ENCODE measurements at places on chromosomes 2 and 18.
A peak's percentile ranks its signal among the peaks of the same experiment; 100 is the strongest.

GRCh38 chr2:181683518-181684453, 3.5 kb upstream of the NEUROD1 start:
- no peak for DNase-seq

- no peak for DNase-seq
Observed at GRCh38 chr2:215366440-215367032, 54.7 kb downstream of the ATIC start.

DNA sequence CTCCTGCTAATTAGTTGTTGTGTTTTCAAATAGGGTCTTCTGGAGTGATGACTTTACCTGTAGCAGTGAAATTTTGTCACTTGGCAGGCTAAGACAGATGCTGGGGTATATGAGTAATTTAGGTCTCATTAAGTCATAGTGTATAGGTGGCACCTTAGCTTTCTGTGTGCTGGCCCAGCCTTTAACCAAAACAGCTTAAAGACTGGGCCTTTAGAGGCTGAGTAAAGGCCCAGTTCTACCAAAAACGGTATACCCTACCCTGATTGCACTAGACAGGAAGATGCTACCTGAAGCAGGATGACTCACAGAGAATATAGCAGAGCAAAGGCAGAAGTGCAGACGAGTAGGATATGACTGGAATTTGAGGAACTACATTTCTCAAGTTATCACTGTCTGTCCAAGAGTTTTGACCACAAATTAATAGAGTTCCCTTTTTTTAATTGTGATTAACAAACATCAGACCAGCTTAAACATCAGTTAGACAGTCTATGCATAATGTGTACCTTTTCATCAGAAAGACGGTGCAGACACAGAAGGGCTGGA, 337.9 kb upstream of the SALL3 start:
- DNase-seq = no peak

GRCh38 chr2:99682275-99683060, 192.7 kb upstream of the REV1 start:
- no peak for DNase-seq

DNA sequence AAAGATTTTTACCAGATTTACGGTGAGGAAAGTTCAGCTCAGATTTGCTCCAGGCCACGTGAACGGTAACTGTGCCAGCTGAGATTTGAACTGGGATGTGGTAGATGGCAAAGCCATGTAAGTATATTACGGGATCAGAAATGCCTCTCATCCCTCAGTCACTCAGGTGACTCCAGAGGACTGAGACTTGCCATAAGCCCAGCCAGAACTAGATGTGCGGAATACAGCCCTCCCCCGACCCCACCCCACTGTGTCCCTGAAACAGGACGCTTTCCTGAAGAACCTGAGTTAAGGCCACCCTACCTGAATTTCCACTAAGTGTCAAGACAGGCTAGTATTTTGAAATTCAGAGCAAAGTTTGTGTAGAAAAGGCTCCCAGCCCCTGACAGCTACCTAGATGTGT, 1.3 kb upstream of the FHL2 start:
- DNase-seq = no peak

DNA sequence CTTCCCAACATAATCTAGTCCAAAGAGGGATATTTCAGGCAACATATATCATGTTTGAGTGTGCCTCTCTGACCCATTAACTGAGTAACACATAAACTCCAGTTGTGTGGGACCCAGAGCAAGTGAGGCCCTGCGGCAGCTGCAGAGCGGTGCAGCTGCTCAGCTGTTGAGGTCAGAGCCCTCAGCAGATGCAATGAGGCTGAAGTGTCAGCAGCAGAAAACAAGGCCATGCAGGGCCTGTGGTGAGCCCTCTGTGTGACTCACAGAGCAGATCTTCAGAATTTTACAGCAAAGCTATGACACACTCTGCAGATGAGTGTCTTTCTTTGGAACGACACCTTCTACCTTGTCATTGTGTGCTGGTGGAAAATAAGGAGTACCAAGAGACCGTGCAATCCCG, 168.5 kb downstream of the CBLN2 start:
- DNase-seq = no peak

GRCh38 chr18:54358495-54359040, 862 bp downstream of the C18orf54 start:
- no peak for DNase-seq

- no peak for DNase-seq
Observed at GRCh38 chr2:75833386-75833785, 122.7 kb upstream of the GCFC2 start.

DNA sequence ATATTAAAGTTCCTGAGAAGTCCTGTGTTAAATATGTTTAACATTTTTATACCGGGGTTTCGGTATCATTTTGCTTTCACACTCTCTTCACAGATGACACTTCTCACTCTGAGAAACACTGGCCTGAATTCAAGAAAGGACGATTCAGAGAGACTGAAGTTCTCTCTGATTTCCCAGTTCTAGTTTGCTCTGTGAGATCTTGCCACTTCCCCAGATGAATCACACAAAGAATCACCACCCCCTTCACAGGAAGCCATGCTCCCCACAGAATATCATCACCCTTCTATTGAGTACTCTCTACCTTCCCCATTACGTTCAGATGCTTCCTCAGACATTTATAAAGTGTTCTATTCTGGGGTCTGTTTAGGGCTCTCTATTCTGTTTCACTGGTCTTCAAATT, 16.1 kb upstream of the CD207 start:
- peak; percentile 44 for DNase-seq

DNA sequence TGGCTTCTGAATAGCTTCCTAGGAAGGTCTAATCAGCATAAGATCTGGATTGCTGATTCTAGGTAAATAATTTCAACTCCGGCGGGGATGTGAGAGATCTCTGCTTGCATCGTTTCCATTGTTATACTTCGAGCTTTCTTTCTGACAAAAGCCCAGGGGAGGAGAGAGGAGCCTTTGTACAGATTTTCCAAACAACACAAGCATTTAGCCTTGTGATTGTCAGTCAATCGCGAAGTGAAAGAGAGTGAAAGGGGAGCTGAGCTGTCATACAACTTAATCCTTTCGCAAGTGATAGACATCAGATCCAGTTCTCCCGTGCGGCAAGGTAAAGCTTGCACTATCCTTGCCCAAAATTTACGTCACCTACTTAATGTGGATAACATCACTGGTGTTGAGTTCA, 26.2 kb downstream of the RALB start:
- DNase-seq = no peak

GRCh38 chr18:77765468-77765867, 515.8 kb downstream of the GALR1 start:
- no peak for DNase-seq

GRCh38 chr18:4068552-4069158, 386.5 kb downstream of the DLGAP1 start:
- DNase-seq = peak; percentile 24

DNA sequence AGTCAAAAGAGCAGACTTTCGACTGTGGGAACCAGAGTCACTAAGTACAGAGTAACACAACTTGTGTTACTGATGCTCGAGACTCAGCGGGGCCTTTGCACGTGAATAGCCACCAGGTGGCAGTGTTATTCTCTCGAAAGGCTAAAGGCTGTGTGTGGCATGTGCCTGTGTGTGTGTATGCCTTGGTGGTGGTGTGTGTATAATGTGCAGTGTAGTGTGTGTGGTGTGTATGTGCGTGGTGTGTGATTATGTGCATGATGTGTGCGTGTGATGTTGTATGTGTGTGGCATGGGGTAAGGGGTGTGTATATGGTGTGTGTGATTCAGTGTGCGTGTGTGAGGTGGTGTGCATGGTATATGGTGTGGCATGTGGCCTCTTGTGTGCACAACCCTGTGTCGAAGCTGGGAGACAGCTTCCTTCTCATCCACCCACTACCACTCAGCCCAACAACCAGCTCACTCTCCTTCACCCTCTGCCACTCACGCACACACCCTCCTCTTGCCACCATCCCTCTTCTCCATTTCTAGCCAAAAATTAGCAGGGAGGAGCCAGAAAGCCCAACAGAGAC, 83.0 kb upstream of the ZNF532 start:
- no peak for DNase-seq

DNA sequence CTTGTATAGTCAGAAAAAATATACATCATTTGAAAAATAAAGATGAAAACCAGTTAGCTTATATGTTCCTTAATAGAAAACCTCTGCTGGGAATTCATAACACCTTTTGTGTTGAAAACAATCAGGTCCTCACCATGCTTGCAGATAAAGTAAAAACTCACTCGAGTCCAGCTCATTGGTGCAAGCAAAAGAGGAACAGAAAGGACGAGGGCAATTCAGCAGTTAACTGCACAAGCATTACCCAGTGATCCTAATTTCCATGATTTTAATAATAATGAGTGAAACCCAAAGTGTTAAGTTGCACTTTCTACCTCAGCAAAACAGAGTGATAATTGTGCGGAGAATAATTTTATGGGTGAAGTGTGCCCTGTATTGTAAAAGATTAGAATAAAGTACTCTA, 839.9 kb downstream of the BCL11A start:
- DNase-seq = no peak

DNA sequence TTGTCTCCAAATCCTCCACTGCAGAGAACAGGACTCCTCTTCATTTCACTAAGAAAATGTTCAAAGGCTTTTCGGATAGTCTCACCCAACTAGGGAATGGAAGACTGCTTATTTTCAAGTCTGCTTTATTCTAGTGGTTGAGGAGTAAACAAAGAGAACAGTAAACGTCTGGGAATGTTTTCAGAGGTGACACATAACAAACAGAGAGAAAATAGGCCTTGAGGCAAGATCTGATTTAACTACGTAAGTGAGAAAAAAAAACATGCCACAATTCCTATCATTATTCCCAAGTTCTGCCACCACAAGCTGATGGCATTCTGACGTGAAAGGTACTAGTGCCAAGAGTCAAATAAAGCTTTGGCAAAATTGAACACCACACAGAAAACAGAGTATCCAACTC, 16.7 kb upstream of the WIPF1 start:
- no peak for DNase-seq

GRCh38 chr2:70927138-70927537, 8.6 kb upstream of the ATP6V1B1 start:
- no peak for DNase-seq

GRCh38 chr2:59223742-59224141, 982.6 kb upstream of the FANCL start:
- DNase-seq = no peak

DNA sequence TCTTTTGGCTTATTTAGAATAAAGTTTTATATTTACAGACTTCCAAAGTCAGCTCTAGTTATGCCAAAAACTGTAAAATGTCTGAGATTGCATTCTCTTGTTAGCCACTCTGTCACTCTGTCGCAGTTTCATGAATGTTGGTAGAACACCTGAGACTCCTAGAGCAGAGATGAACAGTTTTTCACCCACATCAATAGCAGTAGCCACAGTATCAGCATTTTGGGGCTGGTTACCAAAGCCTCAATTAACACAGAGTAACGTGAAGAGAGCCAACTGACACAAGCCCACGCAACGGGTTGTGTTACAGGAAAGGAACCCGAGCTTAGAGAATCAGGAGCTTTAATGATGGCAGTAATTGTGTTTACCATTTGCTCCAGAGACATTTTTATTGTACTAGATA, 443.0 kb upstream of the SLC39A10 start:
- DNase-seq = no peak

DNA sequence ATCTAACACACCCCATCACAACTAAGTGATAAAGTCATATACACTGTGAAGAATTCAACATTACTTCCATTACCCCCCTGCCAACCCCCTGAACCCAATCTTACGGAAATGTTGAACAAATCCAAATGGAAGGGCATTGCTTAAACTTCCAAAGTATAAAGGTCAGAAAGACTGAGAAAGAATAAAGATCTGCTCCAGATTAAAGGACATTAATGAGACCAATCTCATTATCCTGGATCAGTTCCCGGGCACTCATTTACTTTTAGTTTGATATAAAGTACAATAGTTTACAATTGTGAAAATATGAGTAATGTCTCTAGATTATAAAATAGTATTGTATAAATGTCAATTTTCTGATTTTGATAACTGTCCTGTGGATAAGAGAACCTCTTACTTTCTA, 229.4 kb downstream of the PID1 start:
- DNase-seq = no peak

- no peak for DNase-seq
Observed at GRCh38 chr2:233278921-233279320, 27.4 kb downstream of the ATG16L1 start.

GRCh38 chr2:159564081-159564480, 52.3 kb downstream of the BAZ2B start:
- DNase-seq = no peak

- no peak for DNase-seq
Observed at GRCh38 chr2:235603659-235604058, 109.8 kb downstream of the AGAP1 start.

- no peak for DNase-seq
Observed at GRCh38 chr2:73700131-73700611, 37.0 kb downstream of the TPRKB start.

DNA sequence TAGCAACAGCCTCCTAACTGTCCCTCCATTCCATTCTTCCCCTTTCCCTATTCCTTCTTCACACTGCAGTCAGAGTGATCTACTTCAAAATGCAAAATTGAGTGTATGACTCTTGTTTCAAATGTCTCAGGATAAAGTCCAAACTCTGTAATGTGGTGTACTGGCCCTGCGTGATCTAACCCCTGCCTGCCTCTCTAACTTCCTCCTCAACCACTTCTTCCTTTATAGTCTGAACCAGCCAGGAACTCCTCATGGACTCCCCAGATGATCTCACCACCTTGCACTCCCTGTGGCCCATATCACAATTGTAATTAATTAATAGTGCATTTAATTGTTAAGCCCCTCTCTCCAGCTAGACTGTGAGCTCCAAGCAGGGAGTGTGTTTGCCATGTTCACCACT, 3.1 kb upstream of the B3GNT2 start:
- no peak for DNase-seq

- no peak for DNase-seq
Observed at GRCh38 chr2:220269367-220269766, 641.9 kb downstream of the SLC4A3 start.

DNA sequence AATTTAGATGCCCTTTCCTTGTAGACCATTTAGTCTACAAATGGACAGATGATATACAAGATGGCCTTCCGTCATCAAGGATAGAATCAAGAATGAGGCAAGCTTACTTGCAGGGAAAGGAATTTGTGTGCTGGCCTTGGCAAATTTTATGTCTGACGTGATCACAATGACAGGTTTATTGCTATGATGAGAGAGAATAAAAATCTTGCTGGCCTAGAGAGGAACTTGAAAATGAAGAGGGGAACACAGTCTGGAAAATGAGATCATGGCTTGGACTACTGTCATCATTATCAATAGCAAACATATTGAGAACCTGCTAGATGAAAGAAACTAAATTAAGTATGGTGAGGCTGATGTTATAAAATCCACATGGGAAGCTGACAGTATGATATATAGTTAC, 66.0 kb downstream of the CSRNP3 start:
- DNase-seq = no peak
